ENCODE measurements at places on chromosomes 13 and 19. TPM values are rescaled to one million over a fixed set of nuclear protein-coding genes. Genes with fewer than 3 reads are reported as not detected.
A peak's percentile ranks its signal among the peaks of the same experiment; 100 is the strongest.

The SMIM44 gene
- total RNA-seq: 2.1 TPM

The FGF9 gene
- 0.52 TPM for total RNA-seq

The EID2 gene
- 5.4 TPM for total RNA-seq

The PSG11 gene
- total RNA-seq: not detected

The EPSTI1 gene
- 14.8 TPM for total RNA-seq

The C19orf85 gene
- total RNA-seq: not detected

The OR7C1 gene
- not detected for total RNA-seq

The DPY19L3 gene
- 12.3 TPM for total RNA-seq

- DNase-seq: peak; percentile 11
Observed at GRCh38 chr13:22517544-22517943, 663.2 kb upstream of the SGCG start.

GRCh38 chr13:44219577-44220548, 153.8 kb upstream of the SERP2 start:
- DNase-seq: no peak

DNA sequence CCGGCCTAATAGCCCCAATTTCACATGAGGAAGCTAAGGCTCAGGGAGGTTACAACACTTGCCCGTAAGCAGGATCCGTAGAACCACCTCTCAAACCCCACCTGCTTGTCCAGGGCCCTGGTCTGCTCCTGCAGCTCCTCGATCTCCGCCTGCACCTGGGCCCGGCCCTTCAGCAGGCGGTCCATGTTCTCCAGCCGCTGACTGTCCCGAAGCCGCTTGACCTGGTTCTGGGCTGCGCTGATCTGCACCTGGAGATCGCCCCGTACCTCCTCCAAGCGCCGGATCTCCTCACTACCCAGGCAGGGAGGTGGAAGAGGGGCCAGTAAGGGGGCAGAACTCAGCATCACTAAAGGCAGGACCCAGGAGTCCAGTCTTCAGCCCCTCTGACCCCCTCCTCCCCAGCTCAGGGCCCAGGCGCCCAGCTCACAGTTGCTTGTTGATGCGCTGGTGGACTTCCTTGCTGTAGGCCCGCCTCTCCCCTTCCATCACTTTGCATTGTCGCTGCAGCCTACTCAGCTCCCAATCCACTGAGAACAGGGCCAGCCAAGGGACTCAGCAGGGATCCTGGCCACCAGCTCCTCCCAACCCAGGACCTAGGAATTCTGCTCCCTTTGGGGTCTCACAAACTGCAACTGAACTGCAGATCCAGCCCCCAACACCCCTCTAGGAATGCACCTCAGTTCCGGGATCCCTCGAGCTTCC, 6.9 kb upstream of the EMP3 start:
- no peak for DNase-seq

DNA sequence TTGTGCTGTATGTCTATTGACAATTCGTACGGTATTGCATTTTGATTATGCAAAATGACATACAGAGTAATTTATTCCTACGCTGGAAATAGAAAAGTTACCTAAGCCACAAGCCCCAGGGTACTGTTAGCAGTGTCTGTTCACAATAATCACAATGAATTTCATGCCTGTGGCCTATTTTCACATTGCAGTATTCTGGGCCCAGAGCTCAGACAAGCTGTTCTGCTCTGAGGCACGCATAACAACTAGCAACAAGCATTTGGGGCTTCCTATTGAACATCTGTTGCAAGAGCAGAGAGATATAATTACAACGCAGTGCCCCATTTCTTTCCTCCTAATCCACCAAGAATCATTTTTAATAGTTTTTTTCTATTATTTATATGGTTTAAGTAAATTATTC, 158.9 kb upstream of the SGCG start:
- no peak for DNase-seq

- no peak for DNase-seq
Observed at GRCh38 chr13:62710787-62711186, 1295.1 kb upstream of the PCDH20 start.

GRCh38 chr19:5086230-5086629, 117.3 kb downstream of the KDM4B start:
- DNase-seq: no peak

DNA sequence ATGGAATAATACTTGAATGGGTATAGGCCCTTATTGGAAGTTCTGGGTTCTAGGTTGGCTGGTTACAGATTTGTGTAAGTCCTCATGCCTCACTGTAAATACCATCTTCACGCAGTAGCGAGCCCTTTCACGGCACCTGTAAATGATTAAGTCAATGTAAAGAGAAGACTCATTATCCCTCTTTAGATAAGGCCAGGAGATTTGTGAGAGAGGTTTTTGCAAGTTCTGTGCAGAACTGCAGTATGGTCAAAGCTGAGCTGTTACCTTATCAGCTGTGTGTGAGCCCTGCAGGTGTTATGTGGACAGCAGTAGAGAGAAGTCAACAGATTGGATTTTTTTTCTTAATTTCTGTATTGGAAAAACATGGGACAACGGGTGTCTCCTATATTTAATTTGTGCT, 141.6 kb downstream of the SHISA2 start:
- DNase-seq: no peak

DNA sequence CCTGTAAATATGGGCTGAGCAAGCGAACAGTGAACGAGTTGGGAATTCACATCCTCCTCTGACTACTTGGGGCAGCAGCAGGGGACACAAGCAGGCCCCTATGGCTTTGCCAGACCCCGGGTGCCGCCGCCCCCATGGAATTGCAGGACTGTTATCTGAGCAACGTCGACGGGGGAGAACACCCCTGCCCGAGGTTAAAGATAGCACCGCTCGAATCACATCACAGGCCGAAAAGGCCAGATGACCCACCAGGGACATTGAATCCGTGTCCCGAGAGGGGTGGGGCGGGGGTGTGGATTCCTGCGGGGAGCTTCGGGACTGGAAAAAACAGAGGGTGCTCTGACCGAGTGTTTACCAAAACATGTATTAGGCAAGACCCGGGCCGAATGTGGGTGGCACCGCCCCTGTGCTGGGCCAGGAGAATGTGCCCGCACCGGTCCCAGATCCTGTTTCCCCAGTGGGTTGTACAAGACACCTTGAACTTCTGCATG, 9.1 kb downstream of the FEM1A start:
- no peak for DNase-seq

DNA sequence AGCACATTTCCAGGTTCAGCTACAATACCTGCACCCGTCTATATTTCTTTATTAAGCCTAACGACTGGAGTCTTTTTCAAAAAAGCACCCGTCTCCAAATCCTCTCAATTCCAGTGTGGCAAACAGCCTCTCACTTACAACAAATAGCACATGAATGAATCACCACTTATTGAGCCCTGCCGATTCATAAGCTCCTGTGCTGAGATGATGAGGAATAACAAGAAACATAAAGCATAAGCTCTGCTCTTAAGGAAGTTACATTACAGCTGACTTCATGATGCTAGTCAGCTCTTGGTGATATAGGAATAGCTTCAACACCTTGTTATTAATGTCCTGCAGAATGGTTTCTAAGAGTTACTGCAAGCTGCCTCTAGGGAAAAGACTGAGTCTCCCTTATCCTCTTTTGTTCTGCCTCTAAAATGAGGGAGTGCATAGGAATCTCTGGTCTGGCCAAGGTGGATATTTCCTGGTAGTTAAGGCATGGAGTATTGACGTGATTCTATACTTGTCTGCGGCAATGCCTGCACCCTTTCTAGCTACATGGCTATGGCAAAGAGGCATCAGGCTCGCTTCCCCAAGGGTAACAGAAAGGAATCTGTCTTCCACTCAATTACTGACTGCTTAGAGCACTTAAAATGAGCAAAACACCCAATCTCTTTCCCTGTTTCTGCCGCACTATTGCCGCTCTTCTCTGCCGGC, 195.7 kb downstream of the KLF12 start:
- DNase-seq: peak; percentile 89

DNA sequence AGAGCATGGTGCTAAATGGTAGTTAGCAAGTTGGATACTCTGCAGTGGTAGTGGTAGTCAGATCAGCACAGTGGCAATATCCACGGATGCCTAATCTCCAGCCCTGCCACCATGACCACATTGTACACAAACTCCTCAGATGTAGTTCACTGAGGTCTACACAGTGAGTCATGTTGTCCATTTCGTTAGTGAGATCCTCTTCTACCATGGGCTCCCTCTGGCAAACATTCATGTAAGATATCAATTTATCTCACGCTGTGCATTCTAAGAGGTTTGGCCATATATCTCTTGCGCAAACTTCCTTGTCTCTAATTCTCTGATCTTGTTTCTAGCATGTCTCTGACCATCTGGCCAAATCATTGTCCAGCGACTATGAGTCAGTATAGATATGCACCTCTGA, 58.2 kb downstream of the POLR1D start:
- no peak for DNase-seq

DNA sequence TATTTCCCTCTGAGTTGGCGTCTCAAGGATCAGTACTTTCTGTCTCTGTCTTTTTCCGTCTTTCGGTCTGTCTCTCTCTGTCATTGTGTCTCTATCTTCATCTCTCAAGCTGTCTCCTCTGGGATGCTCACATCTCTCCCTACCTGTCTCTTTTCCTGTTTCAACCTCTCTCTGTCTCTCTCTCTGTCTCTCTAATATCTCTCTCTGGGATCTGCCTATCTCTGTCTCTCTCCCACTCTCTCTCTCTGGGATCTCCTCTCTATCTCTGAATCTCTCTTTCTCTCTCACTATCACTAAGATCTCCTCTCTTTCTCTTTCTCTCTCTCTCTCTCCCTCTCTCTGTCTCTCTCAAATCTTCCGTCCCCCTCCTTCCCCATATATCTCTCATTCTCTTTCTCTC, 4.0 kb downstream of the ATP1A3 start:
- DNase-seq: no peak

DNA sequence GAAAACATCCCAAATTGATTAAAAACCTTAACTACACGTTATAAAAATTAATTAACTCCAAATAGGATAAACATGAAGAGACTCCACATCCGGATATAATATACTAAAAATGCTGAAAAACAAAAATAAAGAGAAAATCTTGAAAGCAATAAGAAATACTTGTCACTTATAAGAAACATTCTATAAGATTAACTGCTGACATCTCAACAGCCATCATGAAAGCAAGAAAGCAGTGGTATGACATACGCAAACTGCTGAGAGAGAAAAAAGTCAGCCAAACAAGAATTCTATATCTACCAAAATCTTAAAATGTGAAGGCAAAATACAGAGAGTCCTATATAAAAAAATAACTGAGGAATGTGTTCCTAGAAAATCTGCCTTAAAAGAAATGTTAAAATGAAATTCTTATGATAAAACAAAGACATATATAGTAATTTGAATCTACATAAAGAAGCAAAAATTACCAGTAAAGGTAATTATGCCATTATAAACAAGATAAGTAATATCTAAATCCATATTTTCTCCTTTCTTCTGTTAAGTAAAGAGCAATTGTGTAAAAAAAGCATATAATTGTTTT, 1851.1 kb downstream of the PCDH9 start:
- DNase-seq: peak; percentile 6

GRCh38 chr13:28306325-28306724, 168.0 kb downstream of the PAN3 start:
- no peak for DNase-seq

DNA sequence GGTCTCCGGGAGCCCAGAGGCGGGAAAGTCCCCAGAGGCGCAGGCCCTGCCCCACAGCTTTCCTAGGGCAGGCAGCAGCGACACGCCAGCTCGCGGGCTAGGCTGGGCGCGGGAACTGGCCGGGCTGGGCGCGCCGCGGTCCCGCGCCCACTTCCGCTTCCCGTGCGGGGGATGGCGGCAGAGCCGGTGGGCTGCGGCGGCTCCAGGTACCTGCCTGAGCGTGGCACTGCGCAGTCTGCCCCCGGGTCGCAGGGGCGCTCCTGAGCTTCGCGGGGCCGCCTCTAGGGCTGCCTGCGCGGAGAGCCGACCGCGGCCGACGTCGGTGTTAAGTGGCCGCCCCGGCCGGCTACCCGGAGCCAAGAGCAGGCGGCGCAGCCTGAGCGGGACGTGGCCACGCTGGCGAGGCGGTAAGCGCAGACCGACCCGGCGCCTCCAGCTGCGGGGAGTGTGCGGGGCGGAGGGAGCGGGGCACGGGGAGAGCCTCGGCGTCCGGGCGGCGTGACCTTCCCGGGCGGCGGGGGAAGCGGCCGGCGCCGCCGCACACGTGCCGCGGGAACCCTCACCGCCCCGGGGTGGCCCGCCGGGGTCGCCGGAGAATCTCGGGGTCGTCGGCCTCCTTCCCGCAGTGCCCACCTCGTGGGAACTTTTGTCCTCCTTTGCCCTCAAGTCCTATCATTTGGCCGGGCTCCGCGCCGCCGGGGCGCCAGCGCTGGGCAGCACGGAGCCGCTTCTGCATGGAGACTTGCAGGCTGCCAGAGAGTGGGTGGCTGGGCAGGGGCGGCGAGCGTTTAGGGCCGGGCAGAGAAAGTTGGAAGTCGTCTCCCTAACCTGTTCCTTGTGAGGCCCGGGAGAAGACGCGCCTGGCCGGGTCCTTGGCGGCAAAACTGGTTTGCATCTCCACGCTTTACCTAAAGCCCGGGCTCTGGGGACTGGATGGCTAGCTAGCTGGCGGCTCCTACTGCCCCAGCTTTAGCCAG, 31.4 kb upstream of the MPHOSPH8 start:
- no peak for DNase-seq

GRCh38 chr19:646779-647565, 7.3 kb downstream of the FGF22 start:
- no peak for DNase-seq

GRCh38 chr19:2291185-2291751, 9.3 kb upstream of the PEAK3 start:
- DNase-seq: no peak

GRCh38 chr19:55389386-55390317, 3.9 kb downstream of the RPL28 start:
- no peak for DNase-seq

- DNase-seq: no peak
Observed at GRCh38 chr13:84730376-84730775, 848.1 kb upstream of the SLITRK1 start.

DNA sequence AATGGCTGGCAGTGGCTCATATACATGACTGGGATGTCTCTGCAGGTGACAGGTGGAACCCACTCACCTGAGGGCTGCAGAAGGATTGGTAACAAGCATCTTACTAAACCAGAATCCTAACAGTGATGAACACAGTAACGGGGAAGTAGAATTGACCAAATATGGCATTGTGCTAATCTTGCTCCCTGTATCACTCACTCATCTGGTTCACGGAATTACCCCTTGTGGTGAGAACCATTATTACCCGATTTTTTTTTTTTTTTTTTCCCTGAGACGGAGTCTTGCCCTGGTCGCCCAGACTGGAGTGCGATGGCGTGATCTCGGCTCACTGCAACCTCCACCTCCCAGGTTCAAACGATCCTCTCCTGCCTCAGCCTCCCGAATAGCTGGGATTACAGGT, 69.5 kb downstream of the PTPRS start:
- DNase-seq: no peak

GRCh38 chr13:73741111-73741510, 393.1 kb downstream of the KLF12 start:
- DNase-seq: no peak

DNA sequence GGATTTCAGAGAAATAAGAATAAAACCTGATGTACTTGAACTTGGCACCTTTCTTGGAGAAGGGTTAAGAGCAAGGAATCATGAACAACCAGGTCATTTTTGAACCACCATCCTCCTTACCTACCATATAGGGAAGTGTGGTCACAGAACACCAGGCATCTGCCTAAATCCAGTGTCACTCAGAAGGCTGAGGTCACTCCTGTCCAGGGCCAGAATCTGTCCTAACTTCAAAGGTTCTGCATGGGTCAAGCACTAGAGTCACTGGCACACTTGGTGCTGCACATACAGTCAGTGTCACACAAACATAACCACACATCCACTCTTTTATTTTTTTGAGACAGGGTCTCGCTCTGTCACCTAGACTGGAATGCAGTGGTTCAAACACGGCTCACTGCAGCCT, 1.6 kb downstream of the ZNF565 start:
- no peak for DNase-seq

Data from renal cortical epithelial cell (primary cell).